Hepatocyte (in vitro differentiated cells): ENCODE measurements at places on chromosomes 1 and 21. TPM values are rescaled to one million over a fixed set of nuclear protein-coding genes. Genes with fewer than 3 reads are reported as not detected.

Gene EPHA2
- 26.7 and 27.3 TPM in 2 replicates for total RNA-seq

DNA sequence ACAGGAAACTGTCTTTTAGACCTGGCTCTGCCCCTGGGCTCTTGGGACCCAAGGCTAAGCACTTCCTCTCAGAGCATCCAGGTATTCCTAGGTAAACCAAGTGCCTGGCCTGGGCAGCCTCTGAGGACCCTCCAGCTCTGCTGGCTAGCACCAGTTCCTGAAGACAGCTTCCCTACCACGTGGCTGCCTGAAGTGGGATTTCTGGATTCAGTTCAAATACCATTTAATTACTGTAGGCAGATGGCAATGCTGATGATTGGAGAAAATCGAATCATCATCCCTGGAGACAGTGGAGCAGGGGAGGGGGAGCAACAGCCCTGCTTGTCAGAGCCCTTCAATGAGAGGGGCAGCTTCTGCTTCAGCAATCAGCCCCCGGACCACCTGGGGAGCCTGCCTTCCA lies 11.9 kb downstream of the KIF21B start:
- H3K4me1 ChIP-seq, result peaks cover 7% of the 10 kb centered on the region
- no peaks in the 10 kb centered on the region for H3K36me3 ChIP-seq
- no peak overlapping the region for H3K4me3 ChIP-seq
- no peaks in the 10 kb centered on the region for H3K27me3 ChIP-seq
- DNase-seq, result no peak

GRCh38 chr1:175690298-175690697 lies 53.1 kb downstream of the TNR start:
- DNase-seq, result no peak
- no peaks in the 10 kb centered on the region for H3K4me1 ChIP-seq
- H3K4me3 ChIP-seq, result no peak overlapping the region
- no peak overlapping the region for H3K27ac ChIP-seq
- no peaks in the 10 kb centered on the region for H3K36me3 ChIP-seq

DNA sequence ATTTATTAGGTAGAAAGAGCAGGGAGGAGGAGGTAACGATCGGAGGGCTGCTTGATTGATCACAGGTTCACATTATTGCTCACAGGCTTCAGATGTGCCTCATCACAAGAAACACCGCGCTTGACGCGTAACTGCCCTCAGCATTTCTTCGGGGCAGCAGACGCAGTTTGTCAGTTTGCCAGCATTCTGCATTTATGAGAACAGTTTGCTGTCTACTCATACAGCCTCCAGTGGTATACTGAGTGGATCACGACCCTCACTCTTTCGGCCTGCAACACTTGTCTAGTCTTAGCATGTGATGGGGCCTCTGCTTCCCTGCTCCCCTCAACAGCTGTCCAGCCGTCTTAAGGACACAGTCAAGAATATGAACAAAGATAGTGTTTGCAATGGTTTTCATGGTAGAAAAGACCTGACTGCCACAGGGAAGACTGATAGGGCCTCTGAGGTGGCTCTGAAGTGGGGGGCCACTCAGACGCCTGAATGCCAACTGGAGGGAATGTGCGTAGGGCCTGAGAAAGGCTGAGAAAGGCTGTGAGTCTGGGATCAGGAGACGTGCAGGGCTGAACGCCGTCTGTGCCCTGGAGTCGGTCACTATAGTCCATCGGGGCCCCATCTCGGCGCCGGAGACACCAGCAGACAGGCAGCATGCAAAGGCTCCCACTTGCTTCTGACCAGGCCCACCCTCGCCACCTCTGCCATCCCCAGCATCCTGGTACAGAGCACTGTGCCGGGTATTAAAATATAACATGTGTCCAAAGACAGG lies 45.0 kb downstream of the UBE2G2 start:
- H3K27me3 ChIP-seq, result no peaks in the 10 kb centered on the region
- H3K4me1 ChIP-seq, result no peaks in the 10 kb centered on the region
- no peak overlapping the region for H3K27ac ChIP-seq
- no peak overlapping the region for H3K4me3 ChIP-seq
- H3K36me3 ChIP-seq, result no peaks in the 10 kb centered on the region
- no peak for DNase-seq

DNA sequence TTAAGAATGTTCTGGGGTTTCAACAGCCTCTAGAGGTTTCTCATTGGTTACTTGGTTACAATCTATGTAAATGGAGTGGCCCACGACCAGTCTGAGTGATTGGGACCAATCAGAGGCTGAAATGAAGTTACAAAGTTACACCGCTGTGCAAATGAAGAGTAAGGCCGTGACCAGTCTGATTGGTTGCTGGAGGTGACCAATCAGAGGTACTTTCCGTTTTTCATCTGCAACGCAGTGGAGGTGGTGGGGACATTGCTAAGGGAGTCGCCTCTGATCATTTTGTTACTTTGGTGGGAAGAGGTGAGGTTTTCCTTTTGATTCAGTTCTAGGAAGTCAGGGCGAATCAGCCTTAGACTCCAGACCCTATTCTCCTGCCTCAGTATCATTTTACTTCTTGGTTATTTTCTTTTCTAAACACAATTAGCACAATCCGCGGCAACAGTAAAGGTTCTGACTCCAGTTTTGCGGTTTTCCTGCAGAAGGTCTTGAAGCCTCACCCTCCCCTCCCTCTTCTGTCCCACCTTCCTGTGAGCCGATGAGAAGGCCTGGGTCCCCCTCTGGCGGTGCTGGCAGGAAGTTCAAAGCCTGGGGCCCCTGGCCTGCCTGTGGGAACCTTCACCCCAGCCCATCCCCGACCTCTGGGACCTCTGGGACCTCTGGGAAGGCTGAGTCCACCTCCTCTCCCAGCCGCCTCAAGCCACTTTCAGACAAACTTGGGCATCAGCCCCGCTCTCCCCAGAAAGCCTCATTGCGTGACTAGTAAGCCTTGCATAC lies 38.7 kb upstream of the TTC34 start:
- H3K4me3 ChIP-seq, result no peak overlapping the region
- no peaks in the 10 kb centered on the region for H3K27me3 ChIP-seq

DNA sequence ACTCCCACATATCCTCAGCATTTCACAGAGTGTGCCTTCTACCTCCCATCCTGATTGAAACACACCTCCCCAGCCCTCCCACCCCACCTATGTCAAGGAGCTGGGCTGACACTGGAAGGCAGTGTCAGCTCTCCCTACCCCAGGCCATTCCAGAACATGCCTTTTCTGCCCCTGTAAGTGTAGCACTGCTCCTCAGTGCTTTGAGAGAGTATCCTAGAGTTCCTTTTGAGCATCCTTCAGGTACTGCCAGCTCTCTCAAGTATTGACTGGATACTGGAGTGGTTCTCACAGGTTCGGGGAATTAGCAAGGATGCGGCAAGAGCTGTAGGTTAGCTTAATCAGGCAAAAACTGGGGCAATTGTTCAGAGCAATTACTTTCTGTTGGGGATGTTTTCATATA lies 21.8 kb downstream of the C1orf116 start:
- H3K36me3 ChIP-seq, result no peaks in the 10 kb centered on the region
- peak overlapping the region; percentile 87 for H3K27ac ChIP-seq

Gene PAX7
- total RNA-seq, result not detected in 2 replicates
